ENCODE measurements at places on chromosomes 7 and 10. TPM values are rescaled to one million over a fixed set of nuclear protein-coding genes. Genes with fewer than 3 reads are reported as not detected.

DNA sequence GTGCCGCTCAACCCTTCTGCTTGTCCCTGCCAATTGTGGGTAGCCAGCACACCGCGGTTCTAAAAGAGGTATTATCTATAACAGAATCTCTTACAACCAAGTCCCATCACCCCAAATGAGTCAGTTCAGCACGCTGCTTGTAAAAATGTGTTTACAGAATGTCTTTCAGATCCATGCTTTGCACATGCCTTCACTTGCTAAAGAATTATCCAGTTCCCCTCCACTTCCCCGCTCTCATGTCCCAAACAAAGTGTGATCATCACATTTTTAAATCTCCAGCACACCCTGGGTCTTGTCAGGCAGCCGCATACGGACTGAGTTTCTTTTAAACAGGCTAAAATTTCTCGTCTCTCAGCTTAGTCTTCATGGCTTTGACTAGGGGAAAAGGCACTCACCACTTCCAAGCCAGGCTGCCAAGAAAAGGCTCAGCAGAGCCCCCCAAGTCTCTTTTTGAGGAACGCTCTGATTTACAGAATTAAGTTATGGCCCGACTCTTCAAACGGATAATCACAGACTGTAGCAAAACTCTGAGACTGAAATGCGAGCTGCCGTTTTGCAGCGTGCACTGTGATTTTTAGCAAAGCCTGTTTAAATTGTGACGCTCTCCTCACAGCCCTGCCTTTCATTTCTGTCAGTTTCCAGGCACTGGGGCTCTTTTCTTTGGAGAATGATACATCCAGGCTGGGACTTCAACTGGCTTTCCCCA is 29.8 kb upstream of the FGFR2 start:
- DNase-seq: peak; percentile 79
- H3K27ac ChIP-seq: peak overlapping the region; percentile 50
- H3K27me3 ChIP-seq: no peaks in the 10 kb centered on the region
- no peak overlapping the region for H3K4me3 ChIP-seq
- no peaks in the 10 kb centered on the region for H3K36me3 ChIP-seq

DNA sequence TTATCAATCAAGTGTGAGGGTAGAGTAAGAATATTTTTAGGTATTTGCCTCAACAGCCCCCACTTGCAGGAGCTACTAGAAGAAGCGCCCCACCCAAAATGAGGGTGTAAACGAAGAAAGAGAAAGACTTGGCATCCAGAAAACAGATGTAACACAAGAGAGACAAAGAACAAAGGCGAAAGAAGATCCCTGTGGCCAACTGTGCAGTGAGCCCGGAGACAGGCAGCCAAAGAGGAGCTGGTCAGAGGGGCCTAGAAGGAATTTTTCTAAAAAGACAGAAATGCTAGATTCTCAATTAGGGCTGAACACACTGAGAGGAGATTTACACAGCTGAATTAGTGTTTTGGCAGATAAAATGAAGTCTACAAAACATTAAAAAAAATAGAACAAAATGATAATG is 29.6 kb upstream of the EIF5AL1 start:
- H3K27me3 ChIP-seq: no peaks in the 10 kb centered on the region
- H3K36me3 ChIP-seq: no peaks in the 10 kb centered on the region
- no peak overlapping the region for H3K27ac ChIP-seq
- no peak for DNase-seq

DNA sequence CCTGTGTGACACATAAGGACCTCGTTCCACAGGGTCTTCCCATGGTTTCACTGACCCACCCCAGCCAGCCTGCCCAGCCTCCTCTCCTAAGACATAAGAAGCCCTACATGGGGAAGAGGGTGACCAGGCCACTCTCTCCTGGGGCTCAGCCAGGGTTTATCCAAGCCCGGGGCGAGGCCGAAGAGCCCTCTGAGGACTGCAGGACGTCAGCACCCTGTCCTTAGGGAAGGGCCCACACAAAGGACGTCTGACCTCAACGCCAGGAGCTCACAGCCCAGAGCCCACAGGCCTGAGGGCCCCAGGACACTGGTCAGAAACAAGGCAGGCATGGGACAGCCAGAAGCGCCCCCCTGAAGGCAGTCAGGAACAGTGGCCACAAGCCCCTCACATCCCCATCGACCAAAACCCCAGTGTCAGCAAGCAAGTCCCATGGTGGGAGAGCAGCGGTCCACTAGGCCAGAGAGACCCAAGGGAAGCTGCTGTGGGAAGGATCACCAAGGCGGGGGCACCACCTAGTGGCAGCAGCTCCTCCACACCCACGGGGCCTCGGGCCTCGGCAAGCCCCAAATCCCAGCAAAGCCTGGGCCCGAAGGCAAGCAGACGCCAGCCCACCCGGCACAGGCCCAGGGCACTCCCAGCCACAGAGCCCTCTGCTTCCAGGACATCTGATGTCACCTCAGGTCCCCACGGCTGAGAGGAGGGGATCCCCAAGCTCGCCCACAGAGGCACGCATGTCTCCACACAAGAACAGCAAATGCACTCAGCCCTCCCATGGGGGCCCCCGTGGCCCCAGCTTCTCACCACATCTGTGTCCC is 23.4 kb downstream of the MAD1L1 start:
- H3K4me1 ChIP-seq: no peaks in the 10 kb centered on the region
- no peaks in the 10 kb centered on the region for H3K36me3 ChIP-seq
- H3K27me3 ChIP-seq: no peaks in the 10 kb centered on the region
- no peak overlapping the region for H3K27ac ChIP-seq
- no peak overlapping the region for H3K4me3 ChIP-seq

DNA sequence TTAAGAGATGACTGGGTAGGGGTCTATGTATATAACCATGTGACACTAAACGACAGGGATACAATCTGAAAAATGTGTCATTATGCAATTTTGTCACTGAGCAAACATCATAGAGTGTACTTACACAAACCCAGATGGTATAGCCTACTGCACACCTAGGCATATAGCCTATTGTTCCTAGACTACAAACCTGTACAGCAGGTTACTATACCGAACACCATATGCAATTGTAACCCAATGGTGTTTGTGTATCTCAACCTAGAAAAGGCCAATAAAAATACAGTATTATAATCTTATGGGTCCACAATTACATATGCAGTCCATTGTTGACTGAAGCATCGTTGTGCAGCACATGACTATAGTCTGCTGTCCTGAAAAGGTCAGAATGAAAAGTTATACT is 22.9 kb downstream of the STRIP2 start:
- H3K4me1 ChIP-seq: no peaks in the 10 kb centered on the region
- no peak overlapping the region for H3K4me3 ChIP-seq
- H3K27me3 ChIP-seq: no peaks in the 10 kb centered on the region
- H3K27ac ChIP-seq: no peak overlapping the region
- no peaks in the 10 kb centered on the region for H3K36me3 ChIP-seq

DNA sequence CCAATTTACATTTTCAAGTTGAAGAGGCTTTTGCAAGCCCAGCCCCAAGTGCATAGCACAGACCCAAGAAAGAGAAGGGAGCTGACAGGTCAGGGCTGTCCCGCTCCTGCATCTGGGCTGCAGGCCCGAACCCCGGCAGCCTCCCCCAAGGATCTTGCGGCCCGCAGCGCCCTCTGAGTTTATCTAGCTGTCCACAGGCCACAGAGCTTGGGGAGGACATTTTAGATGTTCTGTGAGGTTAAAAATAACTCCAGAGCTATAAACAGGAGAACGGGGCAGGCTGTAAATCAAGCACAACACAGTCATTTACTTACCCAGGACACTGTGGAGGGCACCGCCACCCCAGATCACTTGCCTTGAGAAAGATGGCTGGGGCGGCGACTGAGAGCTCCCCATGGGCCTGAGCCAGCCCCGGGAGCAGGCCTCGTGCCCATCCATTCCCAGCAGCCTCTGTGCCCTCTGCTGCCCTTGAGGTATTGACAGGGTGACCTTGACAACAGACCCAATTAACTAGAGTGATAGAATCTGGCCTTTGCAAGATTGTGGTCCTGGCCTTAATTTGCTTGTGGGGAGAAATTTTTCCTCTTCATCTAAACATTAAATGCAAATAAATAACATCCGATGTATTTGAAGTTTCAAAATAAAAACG is 563.0 kb downstream of the TCERG1L start:
- no peaks in the 10 kb centered on the region for H3K27me3 ChIP-seq
- no peak overlapping the region for H3K4me3 ChIP-seq
- H3K4me1 ChIP-seq: no peaks in the 10 kb centered on the region
- H3K36me3 ChIP-seq: no peaks in the 10 kb centered on the region
- H3K27ac ChIP-seq: no peak overlapping the region
- DNase-seq: no peak

DNA sequence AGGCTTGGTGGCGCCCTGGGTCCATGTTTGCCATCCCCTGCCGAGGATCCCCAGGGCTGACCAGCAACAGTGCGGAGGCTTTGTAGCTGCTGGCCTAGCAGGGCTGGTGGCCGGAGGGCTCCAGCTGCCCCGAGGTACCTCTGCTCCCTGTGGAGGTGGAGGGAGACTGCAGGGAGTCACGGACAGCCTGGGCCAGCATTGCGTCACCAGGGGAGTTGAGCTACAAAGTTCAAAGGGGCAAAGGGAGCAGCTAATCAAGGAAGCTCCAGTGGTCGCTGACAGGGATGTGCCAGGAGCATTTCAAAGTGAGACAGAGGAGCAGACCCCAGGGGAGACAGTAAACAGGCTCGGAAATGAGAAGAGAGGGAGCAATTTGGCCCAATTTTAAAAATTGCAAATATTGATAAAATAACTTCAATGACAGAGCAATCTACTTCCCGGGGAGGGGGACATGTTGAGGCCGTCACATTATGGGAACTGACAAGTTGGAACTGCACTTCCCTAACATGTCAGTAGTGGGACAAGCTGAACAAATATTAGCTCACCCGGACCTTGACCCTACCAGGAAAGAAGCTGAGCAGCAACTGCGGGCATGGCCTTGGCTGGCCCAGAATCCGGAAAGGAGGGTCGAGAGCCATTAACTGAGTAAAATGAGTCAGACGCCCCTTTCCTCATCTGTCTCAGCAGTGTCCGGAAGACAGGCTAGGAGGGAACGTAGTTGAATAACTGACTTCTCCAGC is 39.4 kb downstream of the BTBD16 start:
- no peak for DNase-seq
- no peak overlapping the region for H3K4me3 ChIP-seq
- H3K27me3 ChIP-seq: no peaks in the 10 kb centered on the region

- no peak for DNase-seq
- H3K4me1 ChIP-seq: peaks cover 5% of the 10 kb centered on the region
- no peaks in the 10 kb centered on the region for H3K36me3 ChIP-seq
- no peaks in the 10 kb centered on the region for H3K27me3 ChIP-seq
These were observed 143.0 kb downstream of the NEURL1 start for GRCh38 chr10:103636492-103636891.

DNA sequence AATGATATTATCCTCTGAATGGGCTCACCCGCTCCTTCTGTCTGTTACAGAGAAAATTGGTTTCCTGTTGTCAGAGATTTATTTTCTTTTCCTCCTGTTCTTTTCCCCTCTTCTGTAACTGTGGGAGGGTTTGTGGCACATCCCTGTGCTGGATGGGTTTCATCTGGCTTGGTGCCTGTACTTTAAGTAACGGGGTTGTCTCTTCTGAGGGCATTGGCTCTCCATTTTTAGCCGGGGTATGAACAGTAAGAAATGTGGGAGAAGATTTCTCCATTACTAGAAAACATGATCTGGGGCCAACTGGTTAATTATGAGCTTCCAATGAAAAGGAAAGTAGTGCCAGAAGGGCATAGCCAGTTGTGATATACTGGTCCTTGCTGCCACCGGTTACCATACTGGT is 142.6 kb downstream of the SND1 start:
- H3K27ac ChIP-seq: no peak overlapping the region
- DNase-seq: no peak
- no peak overlapping the region for H3K4me3 ChIP-seq
- H3K36me3 ChIP-seq: no peaks in the 10 kb centered on the region
- H3K4me1 ChIP-seq: no peaks in the 10 kb centered on the region

GRCh38 chr7:108911016-108911415 is 341.3 kb downstream of the DNAJB9 start:
- H3K27me3 ChIP-seq: no peaks in the 10 kb centered on the region
- no peaks in the 10 kb centered on the region for H3K36me3 ChIP-seq
- no peaks in the 10 kb centered on the region for H3K4me1 ChIP-seq
- H3K27ac ChIP-seq: no peak overlapping the region
- DNase-seq: no peak

- no peak overlapping the region for H3K27ac ChIP-seq
- no peaks in the 10 kb centered on the region for H3K27me3 ChIP-seq
- DNase-seq: no peak
- no peaks in the 10 kb centered on the region for H3K4me1 ChIP-seq
These were observed 56.3 kb downstream of the CACUL1 start for GRCh38 chr10:118698421-118698820.

DNA sequence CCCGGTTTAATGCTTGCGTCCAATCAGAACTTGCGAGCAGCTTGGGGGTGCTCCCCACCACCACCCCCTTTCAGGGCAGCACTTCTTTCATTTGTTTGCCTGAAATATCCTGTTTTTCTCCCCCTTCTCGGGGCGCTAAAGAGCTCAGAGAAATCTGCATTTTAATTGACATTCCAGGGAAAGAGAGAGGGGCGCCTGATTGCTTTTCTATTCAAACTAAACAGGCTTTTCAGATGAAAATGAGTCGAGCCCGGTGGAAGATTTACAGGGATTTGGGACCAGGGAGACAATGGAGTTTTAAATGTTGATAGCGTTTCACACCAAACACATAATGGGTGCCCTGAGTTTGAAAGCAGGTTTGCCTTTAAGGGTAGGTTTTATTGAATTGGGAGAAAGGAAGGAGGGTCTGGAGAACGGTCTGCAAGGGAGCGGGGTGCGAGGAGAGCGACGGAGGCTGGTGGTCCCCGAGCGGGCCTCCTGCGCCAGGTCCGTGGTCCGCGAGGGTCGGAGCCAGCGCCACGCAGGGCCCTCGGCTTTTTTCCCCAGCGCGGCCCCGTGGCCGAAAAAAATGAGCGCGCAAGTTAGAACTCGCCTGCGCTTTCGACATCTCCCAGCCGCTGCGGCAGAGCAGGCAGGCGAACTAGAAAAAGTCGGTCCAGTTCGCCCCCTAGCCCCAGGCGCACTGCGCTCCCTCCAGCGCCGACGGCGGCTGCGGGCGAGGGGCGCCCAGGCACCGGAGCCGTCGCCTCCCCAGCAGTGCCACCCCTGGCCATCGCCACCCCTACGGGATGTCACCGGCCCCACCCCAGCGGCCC is 1.3 kb downstream of the FGFR2 start:
- H3K27ac ChIP-seq: peak overlapping the region; percentile 79
- H3K4me3 ChIP-seq: peak overlapping the region; percentile 46
- no peaks in the 10 kb centered on the region for H3K4me1 ChIP-seq
- no peaks in the 10 kb centered on the region for H3K27me3 ChIP-seq

GRCh38 chr10:24451325-24451820 is 242.4 kb downstream of the KIAA1217 start:
- H3K4me3 ChIP-seq: no peak overlapping the region
- no peak for DNase-seq
- peak overlapping the region; percentile 10 for H3K27ac ChIP-seq

GRCh38 chr7:131371411-131371810 is 43.7 kb downstream of the MKLN1 start:
- no peaks in the 10 kb centered on the region for H3K36me3 ChIP-seq
- DNase-seq: no peak
- H3K4me3 ChIP-seq: no peak overlapping the region
- H3K27ac ChIP-seq: no peak overlapping the region
- H3K4me1 ChIP-seq: peaks cover 5% of the 10 kb centered on the region

- DNase-seq: no peak
- no peak overlapping the region for H3K4me3 ChIP-seq
- no peaks in the 10 kb centered on the region for H3K27me3 ChIP-seq
- H3K27ac ChIP-seq: no peak overlapping the region
- no peaks in the 10 kb centered on the region for H3K36me3 ChIP-seq
These were observed 144.2 kb upstream of the NRP1 start for GRCh38 chr10:33478675-33479125.

The COBL gene
- 36.5 TPM for total RNA-seq

The LAMB1 gene
- 15.5 TPM for total RNA-seq

The TACR2 gene
- total RNA-seq: 0.77 TPM
